ENCODE measurements at places on chromosomes 5 and 9. TPM values are rescaled to one million over a fixed set of nuclear protein-coding genes. Genes with fewer than 3 reads are reported as not detected.
A peak's percentile ranks its signal among the peaks of the same experiment; 100 is the strongest.

Gene RGS7BP
- not detected for total RNA-seq

DNA sequence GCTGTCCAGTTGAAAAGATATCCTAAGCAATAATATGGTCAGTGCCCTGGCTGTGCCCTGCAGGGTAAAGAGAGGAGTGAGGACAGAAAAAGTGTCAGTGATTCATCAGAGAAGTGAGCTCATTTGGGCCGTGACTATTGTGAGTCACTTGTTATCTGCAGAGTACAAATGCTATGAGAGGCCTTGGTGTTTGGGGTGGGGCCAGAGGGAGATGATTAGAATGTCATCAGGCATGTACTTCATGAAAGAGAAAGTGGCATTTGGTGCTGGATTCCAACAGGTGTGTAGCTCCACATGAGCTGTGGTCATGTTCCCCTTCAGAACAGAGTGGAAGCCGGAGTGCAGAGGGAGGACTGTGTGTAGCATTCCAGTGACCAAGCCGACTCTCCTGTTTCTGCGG, 174.1 kb downstream of the KDM4C start:
- no peaks in the 10 kb centered on the region for H3K27me3 ChIP-seq
- DNase-seq: peak; percentile 46
- peaks cover 21% of the 10 kb centered on the region for H3K4me1 ChIP-seq
- no peak overlapping the region for H3K27ac ChIP-seq
- peaks cover 1% of the 10 kb centered on the region for H3K36me3 ChIP-seq
- no peak overlapping the region for H3K4me3 ChIP-seq

Gene NPDC1
- 27.2 TPM for total RNA-seq

DNA sequence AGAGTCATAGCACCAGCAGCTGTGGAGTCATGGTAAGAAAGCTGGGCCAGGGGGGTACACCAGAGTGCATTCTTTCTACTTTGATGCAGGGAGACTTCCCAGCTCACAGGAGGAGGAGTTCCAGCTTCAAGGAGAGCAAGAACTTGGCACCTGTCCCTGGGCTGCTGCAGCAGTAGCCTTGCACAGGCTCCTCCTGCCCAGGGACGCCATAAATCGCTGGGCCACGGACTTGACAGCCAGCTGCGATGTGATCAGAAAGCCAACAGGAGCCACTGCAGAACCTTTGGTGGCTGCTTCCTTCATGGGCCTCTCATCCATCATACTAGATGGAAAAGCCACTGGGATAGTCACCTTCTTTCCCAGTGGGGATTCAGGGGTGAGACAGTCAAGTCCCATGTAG, 234.7 kb downstream of the NMUR2 start:
- no peak for DNase-seq
- no peak overlapping the region for H3K4me3 ChIP-seq

Gene OR13D1
- not detected for total RNA-seq

Gene DPH7
- 41.9 TPM for total RNA-seq

DNA sequence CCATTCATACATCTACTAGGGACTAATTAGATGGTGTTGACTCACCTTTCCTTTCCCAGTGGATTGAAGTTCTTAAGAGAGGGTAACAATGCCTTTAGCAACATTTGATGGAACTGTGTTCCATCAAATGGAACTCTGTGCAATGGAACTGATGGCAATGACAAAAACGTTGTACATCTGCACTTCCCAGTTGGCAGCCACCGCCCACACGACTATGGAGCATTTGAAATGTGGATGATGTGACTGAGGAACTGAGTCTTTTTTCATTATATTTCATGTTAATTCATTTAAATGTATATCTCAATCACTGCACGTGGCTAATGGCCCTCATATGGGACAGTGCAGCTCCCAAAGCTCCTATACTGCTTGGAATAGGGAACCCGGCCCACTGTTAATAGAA, 39.0 kb upstream of the ICE1 start:
- H3K36me3 ChIP-seq: no peaks in the 10 kb centered on the region
- no peak overlapping the region for H3K4me3 ChIP-seq
- no peaks in the 10 kb centered on the region for H3K4me1 ChIP-seq
- DNase-seq: no peak
- H3K27me3 ChIP-seq: no peaks in the 10 kb centered on the region

DNA sequence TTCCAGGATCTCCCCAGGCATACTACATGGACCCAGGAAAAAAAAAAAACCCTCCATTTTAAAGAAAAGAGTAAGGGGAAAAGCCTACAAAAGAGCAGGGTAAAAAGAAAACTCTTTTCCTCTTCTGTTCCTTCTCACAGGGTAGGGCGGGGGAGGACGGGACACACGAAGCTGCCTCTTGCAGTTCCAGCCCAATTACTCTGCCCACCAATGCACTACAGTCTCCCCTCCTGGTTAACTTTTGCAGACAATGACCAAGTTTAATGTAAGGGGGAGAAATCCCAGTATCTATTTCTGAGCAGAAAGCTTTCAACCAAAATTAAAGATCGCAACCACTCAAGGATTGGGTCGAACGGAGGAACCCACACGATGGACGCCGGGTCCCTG, 1.3 kb downstream of the BRD3 start:
- peaks cover 40% of the 10 kb centered on the region for H3K4me1 ChIP-seq
- H3K27ac ChIP-seq: peak overlapping the region; percentile 87
- peaks cover 14% of the 10 kb centered on the region for H3K27me3 ChIP-seq
- H3K36me3 ChIP-seq: no peaks in the 10 kb centered on the region
- H3K4me3 ChIP-seq: peak overlapping the region; percentile 97

DNA sequence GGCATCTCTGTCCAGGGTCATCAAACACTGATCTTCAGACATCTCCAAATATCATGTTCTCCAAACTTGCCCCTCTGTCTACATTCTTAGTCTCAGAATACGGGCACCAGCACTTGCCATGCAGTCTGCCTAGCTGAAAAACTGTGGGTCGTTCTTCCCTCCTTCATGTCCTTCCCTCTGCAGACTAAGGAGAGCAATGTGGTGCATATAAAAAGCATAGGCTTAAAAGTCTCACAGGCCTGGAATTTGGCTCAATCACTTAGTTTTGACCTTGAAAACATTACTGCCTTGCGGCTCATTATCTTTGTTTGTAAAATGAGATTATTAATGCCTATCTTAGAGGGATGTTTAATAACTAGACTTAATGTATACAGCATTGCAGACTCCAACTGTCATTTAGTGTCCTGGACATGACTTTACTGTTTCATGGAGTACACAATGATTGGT, 362.8 kb downstream of the NPR3 start:
- H3K36me3 ChIP-seq: no peaks in the 10 kb centered on the region
- H3K4me3 ChIP-seq: no peak overlapping the region
- no peaks in the 10 kb centered on the region for H3K27me3 ChIP-seq
- no peak for DNase-seq
- no peaks in the 10 kb centered on the region for H3K4me1 ChIP-seq
- H3K27ac ChIP-seq: no peak overlapping the region

DNA sequence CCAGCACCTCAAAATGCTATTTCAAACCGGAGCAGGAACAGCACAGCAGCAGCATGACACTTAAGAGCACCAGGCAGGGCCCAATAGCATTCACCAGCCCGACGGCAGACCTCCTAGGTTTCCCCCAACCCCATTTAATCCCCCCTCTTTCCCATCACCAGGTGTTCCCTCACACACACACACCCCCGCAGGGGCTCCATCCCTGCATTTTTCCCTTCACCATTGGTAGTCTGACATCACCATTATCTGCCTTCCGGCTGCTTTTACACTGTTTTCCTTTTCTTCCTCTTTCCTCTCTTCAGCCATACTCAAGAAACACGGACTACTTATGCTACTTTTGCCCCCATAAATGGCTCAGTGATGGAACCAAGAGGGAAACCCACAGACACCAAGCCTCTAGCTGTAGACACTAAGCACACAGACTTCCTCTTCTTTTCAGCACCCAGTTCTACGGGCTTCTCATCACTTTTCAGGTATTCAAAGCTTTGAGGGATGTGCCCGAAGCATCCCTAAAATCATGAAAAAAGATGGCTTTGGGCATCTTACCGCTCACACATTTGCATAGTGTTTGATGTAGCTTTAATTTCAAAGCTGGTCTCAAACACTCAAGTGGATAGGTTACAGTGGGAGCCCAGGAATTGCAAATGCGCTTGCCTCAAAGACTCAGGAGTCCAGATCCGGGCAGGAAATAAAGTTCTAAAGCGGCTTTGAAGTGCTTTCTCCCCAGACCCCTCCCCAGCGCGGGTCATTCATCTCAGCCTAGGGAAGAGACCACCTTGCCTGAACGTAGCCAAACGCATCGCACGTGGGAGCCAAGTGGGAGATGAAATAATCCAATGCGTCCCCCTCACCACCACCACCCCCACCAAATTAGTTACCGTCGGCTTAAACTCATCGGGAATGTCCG, 141.5 kb downstream of the TSSK1B start:
- peaks cover 20% of the 10 kb centered on the region for H3K4me1 ChIP-seq
- H3K36me3 ChIP-seq: no peaks in the 10 kb centered on the region
- H3K27me3 ChIP-seq: peaks cover 46% of the 10 kb centered on the region

GRCh38 chr5:19930451-19930850, 57.5 kb downstream of the CDH18 start:
- no peak for DNase-seq
- H3K4me1 ChIP-seq: no peaks in the 10 kb centered on the region
- H3K4me3 ChIP-seq: no peak overlapping the region
- no peaks in the 10 kb centered on the region for H3K36me3 ChIP-seq
- no peaks in the 10 kb centered on the region for H3K27me3 ChIP-seq
- no peak overlapping the region for H3K27ac ChIP-seq

- H3K4me3 ChIP-seq: no peak overlapping the region
- no peaks in the 10 kb centered on the region for H3K4me1 ChIP-seq
- no peak overlapping the region for H3K27ac ChIP-seq
- H3K36me3 ChIP-seq: no peaks in the 10 kb centered on the region
- no peaks in the 10 kb centered on the region for H3K27me3 ChIP-seq
- DNase-seq: no peak
Observed at GRCh38 chr5:115579747-115580173, 22.5 kb downstream of the TICAM2 start.

Gene PCDHA9
- not detected for total RNA-seq

DNA sequence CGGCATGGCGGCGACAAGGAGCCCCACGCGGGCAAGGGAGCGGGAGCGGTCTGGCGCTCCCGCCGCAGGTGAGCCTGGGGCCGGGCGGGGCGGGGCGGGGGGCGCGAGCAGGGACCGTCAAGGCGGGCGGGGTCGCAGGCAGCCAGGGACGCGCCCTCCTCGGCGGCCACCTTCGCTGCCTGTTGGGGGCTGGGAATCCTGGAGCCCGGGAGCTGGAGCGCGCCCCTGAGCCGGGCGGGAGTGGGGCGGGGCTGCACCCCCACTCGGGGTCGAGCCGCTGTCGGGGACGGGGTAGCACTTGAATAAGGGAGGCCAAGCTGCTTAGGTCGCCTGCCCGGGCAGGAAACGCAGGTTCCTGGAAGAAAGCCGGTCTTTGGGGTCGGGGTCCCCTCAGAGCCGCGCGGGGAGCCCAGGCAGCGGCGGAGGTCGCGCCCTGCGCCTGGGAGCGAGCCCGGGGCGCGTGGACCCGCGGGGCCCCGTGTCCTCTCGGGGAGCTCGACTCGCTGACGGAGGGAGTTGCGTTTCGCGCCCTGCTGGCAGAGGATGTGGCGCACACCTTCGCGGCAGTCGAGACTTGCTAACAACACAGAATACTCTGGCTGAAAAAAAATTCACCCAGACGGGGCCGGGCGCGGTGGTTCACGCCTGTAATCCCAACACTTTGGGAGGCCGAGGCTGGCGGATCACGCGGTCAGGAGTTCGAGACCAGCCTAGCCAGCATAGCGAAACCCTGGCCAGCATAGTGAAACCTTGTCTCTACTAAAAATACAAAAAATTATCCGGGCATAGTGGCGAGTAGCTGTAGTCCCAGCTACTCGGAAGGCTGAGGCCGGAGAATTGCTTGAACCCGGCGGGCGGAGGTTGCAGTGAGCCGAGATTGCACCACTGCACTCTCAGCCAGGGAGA, 552 bp downstream of the OTULINL start:
- H3K27me3 ChIP-seq: peaks cover 25% of the 10 kb centered on the region
- peak overlapping the region; percentile 87 for H3K4me3 ChIP-seq
- H3K27ac ChIP-seq: no peak overlapping the region
- H3K4me1 ChIP-seq: peaks cover 44% of the 10 kb centered on the region
- H3K36me3 ChIP-seq: no peaks in the 10 kb centered on the region

DNA sequence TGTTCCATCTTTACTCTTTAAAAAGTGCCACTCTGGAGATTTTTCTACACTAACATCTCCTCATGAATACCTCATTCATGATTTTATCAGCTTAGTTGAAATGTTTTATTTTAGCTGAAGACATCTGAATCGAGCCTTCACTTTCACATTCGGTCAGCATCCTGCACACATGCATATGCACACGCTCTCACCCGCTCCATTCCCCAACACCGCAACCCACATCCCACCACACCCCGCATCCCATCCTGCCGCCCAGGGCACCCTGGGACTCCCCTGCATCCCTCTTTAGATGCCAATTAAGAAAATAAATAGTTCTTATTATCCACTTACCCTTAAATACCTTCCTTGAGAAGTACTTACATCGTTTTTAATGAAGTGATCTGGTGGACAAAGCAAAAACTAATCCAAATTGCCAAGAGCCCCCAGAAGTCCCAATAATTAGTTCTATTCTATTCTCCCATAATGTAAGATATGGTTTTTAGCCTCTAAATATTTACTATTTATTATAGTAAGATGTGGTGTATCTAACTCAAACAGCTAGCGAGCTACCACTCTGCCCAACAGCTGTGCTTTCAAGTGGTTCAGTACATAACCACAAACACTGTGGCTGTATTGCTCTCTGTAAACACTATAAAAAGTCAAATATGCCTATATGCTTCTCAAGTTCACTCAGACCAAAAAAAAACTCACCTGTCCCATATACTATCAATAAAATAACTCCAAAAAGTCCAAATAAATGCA, 38.2 kb downstream of the GZMK start:
- H3K4me1 ChIP-seq: peaks cover 67% of the 10 kb centered on the region
- peak; percentile 75 for DNase-seq
- peak overlapping the region; percentile 73 for H3K27ac ChIP-seq
- peaks cover 5% of the 10 kb centered on the region for H3K36me3 ChIP-seq

GRCh38 chr9:135297456-135298075, 182.0 kb upstream of the PPP1R26 start:
- no peak overlapping the region for H3K27ac ChIP-seq
- H3K4me3 ChIP-seq: no peak overlapping the region
- DNase-seq: no peak
- no peaks in the 10 kb centered on the region for H3K27me3 ChIP-seq
- no peaks in the 10 kb centered on the region for H3K4me1 ChIP-seq

Gene GDF9
- 2.8 TPM for total RNA-seq

DNA sequence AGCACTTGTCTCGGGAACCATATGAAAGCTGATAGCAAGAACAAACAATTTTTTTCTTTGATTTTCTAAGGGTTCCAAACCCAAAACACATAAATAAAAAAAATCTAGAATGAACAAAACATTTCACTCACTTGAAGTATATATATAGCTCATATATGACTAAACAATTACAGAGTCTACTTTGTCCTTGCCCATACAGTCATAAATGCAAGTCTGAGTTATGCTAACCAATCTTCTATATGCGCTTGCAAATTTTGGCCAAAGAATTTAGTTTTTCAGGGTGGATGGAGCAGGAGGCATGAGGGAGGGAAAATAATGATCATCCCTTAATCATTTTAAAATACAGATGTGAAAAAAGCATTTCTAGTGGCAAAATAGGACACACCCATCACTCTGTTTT, 370.1 kb downstream of the BNC2 start:
- no peak for DNase-seq
- H3K27me3 ChIP-seq: no peaks in the 10 kb centered on the region
- no peaks in the 10 kb centered on the region for H3K4me1 ChIP-seq
- no peaks in the 10 kb centered on the region for H3K36me3 ChIP-seq
- no peak overlapping the region for H3K4me3 ChIP-seq
- no peak overlapping the region for H3K27ac ChIP-seq

Gene PTPRD
- total RNA-seq: not detected

GRCh38 chr5:36305571-36306326, 4.0 kb upstream of the RANBP3L start:
- no peak overlapping the region for H3K27ac ChIP-seq
- peaks cover 11% of the 10 kb centered on the region for H3K4me1 ChIP-seq
- H3K36me3 ChIP-seq: no peaks in the 10 kb centered on the region
